ENCODE measurements at places on chromosomes 13 and 19. TPM values are rescaled to one million over a fixed set of nuclear protein-coding genes. Genes with fewer than 3 reads are reported as not detected.

The SGTA gene
- 37.1 TPM for total RNA-seq

- no peaks in the 10 kb centered on the region for H3K4me1 ChIP-seq
- no peaks in the 10 kb centered on the region for H3K27me3 ChIP-seq
- H3K36me3 ChIP-seq: no peaks in the 10 kb centered on the region
- DNase-seq: no peak
These were observed 54.5 kb downstream of the NUFIP1 start for GRCh38 chr13:44934724-44935123.

DNA sequence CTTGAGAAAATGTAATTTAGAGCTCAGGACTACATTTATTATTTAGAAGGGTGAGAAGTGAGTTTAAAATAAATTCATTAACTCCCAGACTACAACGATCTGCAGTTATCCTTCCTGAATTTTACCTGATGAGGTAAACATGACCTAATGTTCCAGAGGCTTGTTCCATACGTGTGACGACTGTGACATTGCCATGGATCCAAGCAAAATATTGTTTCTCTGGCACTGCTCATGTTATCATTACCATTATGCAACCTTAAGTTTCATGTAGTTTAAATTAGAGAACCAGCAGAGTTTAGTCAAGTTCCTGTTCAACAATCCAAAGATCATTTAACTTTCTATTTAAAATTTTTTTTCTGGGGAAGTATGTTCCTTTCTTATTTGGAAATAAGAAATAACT lies 279.6 kb downstream of the KLF5 start:
- H3K27me3 ChIP-seq: no peaks in the 10 kb centered on the region
- no peaks in the 10 kb centered on the region for H3K4me1 ChIP-seq
- no peak overlapping the region for H3K4me3 ChIP-seq
- H3K36me3 ChIP-seq: no peaks in the 10 kb centered on the region

DNA sequence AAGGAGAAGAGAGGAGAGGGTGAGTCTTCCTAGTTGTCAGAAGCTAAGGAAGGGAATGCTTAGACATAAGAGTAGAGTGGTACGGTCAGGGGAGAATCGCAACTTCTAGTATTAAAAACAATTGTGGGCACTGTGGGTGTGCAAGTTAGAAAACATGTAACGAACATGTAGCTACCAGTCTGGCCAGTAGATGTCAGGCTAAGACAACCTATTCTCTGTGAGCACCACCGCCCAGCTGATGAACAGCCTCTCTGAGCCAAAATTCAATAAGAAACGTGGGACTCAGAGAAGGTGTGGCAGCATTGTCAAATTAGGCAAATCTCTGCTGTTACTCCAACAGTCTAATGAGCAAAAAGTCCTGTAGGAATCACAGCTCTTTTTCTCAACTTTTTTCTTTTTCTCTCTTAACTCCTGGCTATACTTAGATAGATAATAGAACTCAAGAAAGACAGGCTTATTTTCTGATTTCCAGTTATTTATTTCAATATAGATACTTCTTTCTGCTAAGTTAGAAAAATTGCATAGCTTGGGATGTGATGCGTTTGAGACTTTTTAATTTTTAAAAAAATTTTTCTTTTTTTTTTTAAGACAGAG lies 186.2 kb downstream of the USP12 start:
- no peaks in the 10 kb centered on the region for H3K27me3 ChIP-seq
- peak; percentile 73 for DNase-seq
- no peaks in the 10 kb centered on the region for H3K36me3 ChIP-seq
- no peak overlapping the region for H3K4me3 ChIP-seq

GRCh38 chr13:102678339-102679107 lies 16.3 kb downstream of the METTL21C start:
- DNase-seq: no peak
- H3K36me3 ChIP-seq: peaks cover 3% of the 10 kb centered on the region
- no peaks in the 10 kb centered on the region for H3K4me1 ChIP-seq
- no peaks in the 10 kb centered on the region for H3K27me3 ChIP-seq
- H3K27ac ChIP-seq: no peak overlapping the region

DNA sequence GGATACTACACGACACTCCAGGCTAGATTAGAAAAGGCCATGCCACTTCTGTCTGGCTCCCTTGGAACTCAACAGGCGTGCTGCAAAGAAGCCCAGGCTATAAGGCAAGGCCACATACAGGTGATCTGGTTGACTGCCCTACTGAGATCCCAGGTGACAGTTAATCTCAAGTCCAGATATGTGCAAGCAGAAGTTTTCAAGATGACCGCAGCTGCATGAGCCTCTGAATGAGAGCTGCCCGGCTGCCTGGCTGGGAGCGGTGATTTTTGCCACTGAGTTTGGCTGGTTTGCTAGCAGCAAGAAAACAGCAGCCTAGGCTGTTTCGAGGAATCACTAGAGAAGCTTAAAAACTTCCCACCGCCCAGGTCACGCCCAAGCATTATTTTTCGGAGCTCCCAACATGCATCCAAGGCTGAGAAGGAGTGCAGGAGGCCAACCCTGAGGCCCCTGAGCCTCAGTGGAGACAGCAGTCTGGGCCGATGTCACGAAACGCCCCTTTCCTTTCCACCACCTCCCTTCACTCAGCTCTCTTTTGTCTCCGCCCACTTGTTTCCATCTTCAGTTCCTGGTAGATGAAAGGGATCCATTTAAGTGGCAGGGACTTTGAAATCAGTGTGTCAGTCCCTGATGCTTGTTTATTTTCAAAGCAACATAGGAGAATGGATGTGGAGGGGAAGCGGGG lies 14.0 kb upstream of the URI1 start:
- no peak overlapping the region for H3K27ac ChIP-seq
- H3K27me3 ChIP-seq: no peaks in the 10 kb centered on the region
- no peaks in the 10 kb centered on the region for H3K36me3 ChIP-seq
- H3K4me3 ChIP-seq: no peak overlapping the region
- DNase-seq: no peak

The FSD1 gene
- total RNA-seq: not detected

The INAFM1 gene
- 2.2 TPM for total RNA-seq

DNA sequence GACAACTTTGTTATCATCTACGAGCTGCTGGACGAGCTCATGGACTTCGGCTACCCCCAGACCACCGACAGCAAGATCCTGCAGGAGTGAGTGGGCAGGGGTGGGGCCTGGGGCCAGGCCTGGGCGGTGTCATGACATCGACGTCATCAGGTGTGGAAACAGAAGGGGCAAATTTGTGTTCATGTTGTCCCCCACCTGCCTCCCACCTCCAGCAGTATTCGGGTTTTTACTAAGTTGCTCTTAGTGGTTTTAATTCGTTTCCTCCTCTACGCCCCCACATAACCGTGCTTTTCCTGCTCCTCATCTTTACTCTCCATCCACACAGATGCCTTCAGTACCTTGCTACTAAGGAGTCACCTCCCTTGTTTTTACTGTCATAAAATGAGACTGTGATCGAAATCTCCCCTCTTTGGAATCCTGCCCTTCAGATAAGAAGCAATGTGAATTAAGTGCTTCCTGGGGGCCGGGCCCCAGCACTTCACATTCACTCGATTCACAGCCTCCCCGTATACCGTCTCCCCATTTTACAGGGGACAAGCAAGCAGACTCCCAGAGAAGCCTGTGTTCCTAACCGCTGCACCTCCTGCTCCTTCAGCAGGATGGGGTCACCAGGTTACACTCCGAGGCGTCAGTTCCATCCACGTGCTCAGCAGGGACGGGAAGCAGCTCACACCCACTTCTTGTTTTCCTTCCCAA lies 10.5 kb downstream of the AP1M1 start:
- no peak overlapping the region for H3K27ac ChIP-seq
- H3K4me3 ChIP-seq: no peak overlapping the region
- H3K36me3 ChIP-seq: peaks cover 5% of the 10 kb centered on the region
- H3K4me1 ChIP-seq: peaks cover 36% of the 10 kb centered on the region
- no peaks in the 10 kb centered on the region for H3K27me3 ChIP-seq

GRCh38 chr13:24505256-24505655 lies 7.3 kb downstream of the PARP4 start:
- no peak overlapping the region for H3K4me3 ChIP-seq
- H3K4me1 ChIP-seq: peaks cover 18% of the 10 kb centered on the region
- H3K27me3 ChIP-seq: no peaks in the 10 kb centered on the region
- no peak overlapping the region for H3K27ac ChIP-seq

The APBA3 gene
- 10.7 TPM for total RNA-seq

- DNase-seq: no peak
- no peaks in the 10 kb centered on the region for H3K4me1 ChIP-seq
- H3K27ac ChIP-seq: no peak overlapping the region
- H3K27me3 ChIP-seq: no peaks in the 10 kb centered on the region
- H3K36me3 ChIP-seq: no peaks in the 10 kb centered on the region
- no peak overlapping the region for H3K4me3 ChIP-seq
These were observed 8.1 kb upstream of the ADGRE2 start for GRCh38 chr19:14786421-14786851.

- H3K4me1 ChIP-seq: no peaks in the 10 kb centered on the region
- DNase-seq: no peak
- H3K4me3 ChIP-seq: no peak overlapping the region
- H3K36me3 ChIP-seq: peaks cover 6% of the 10 kb centered on the region
- no peak overlapping the region for H3K27ac ChIP-seq
These were observed 47.4 kb downstream of the BBC3 start for GRCh38 chr19:47183601-47184000.

DNA sequence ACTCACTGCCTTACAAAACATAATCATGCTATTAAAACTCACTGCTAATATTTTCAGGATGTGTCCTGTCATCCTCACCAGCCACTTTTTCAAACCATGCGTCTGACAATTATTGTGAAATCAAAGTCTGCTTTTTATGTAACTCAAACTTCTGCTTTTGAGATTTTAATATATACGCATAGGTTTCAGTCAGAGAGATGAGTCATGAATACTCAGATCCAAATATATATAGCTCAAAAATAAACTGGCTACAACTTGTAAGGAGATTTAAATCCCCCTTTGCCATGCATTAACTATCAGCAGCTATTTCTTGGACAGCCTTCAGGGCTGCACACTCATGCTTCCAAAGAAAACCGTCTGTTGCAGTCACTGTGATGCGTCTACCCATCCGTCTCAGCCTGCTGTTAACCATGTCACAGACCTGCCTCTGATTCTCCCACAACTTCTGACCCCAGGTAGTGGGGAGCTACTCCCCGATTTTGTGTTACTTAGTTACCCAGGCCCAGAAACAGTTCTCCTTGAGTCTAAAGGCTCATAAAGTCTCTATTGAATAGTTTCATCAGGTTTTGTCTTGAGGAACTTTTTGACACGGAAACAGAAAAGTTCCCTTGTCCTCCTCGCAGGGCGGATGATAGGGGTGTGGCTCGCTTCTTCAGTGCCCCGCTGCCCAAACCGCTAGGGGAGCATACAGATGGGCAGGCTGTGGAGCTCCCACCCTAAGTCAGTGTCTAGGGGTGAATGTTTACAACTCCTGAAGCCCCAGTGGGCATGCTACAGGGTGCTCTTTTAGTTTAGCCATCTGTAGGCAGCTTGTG lies 33.8 kb upstream of the SGCG start:
- no peaks in the 10 kb centered on the region for H3K27me3 ChIP-seq
- H3K4me3 ChIP-seq: no peak overlapping the region
- no peaks in the 10 kb centered on the region for H3K4me1 ChIP-seq
- no peaks in the 10 kb centered on the region for H3K36me3 ChIP-seq
- DNase-seq: no peak
- H3K27ac ChIP-seq: no peak overlapping the region

DNA sequence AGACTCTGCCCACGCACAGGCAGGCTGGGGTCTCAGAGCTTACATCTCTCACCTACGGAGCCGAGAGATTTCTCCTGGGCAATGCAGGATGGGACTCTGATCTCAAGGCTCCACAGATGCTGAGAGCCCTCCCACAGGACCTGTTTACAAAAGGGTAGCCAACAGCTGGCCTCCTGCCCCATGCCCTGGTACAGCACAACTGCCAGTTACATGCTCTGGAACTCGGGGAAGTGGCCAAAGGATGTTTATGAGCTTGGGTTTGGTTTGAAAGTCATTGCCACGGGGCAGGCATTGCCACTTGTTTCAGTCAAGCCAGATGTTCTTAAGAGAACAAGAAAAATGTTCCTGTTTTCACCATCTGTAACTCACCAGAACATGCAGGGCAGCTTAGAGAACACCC lies 3.5 kb downstream of the DHRS12 start:
- H3K4me3 ChIP-seq: no peak overlapping the region
- peak; percentile 93 for DNase-seq
- H3K4me1 ChIP-seq: peaks cover 34% of the 10 kb centered on the region
- H3K27ac ChIP-seq: no peak overlapping the region

- DNase-seq: no peak
- H3K27me3 ChIP-seq: no peaks in the 10 kb centered on the region
- H3K36me3 ChIP-seq: peaks cover 2% of the 10 kb centered on the region
- peak overlapping the region; percentile 93 for H3K27ac ChIP-seq
These were observed 1.4 kb downstream of the ECH1 start for GRCh38 chr19:38830039-38830733.

The TMEM272 gene
- total RNA-seq: 0.06 TPM

- H3K27me3 ChIP-seq: no peaks in the 10 kb centered on the region
- DNase-seq: no peak
- H3K27ac ChIP-seq: no peak overlapping the region
- no peaks in the 10 kb centered on the region for H3K4me1 ChIP-seq
- H3K4me3 ChIP-seq: no peak overlapping the region
These were observed 6.5 kb downstream of the R3HDM4 start for GRCh38 chr19:906480-906879.

The SLC5A5 gene
- not detected for total RNA-seq

The GRIN3B gene
- total RNA-seq: 0.06 TPM

- no peak overlapping the region for H3K27ac ChIP-seq
- DNase-seq: no peak
- no peaks in the 10 kb centered on the region for H3K4me1 ChIP-seq
- no peaks in the 10 kb centered on the region for H3K36me3 ChIP-seq
These were observed 897 bp downstream of the C19orf33 start for GRCh38 chr19:38304866-38305429.

The KCNN1 gene
- not detected for total RNA-seq

The ZNF575 gene
- 0.90 TPM for total RNA-seq

DNA sequence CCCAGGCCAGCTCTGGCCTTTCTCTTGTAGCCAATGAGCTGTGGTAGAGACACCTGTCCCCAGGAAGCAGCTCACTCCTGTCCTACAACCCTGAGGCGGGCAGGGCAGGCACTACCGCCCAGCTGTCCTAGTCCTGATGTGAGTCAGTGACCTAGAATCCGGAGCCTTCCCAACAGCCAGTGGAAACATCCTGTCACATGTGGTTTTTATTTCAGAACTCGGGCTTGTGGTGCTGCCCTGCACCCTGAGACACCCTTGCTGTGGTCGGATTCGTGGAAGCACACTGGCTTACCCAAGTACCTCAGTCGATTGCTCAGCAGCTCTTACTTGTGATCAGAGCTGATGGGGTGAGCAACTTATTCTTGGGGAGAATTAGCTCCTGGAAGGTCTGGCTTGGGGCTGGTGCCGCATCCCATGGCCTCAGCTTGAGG lies 83.6 kb upstream of the ARHGEF7 start:
- no peaks in the 10 kb centered on the region for H3K27me3 ChIP-seq
- no peak overlapping the region for H3K27ac ChIP-seq
- no peak for DNase-seq

DNA sequence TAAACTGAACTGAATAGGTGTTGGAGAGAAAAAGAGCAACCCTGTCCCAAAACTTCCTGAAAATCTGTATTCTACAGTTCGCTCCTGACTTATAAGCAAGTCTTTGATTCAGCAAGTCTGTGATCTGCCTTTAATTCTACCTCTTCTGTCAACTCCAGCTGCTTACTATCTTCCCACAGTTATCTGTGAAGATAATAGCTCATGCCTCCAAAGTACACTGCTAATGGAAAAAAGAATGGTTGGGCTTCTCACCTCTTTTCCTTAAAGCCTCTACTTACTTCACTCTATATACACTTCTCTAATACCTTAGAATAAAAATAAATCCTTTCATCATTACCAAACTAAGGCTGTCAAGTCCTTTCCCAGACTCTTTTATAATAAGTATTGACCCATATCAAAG lies 391.5 kb upstream of the MIR17HG start:
- no peaks in the 10 kb centered on the region for H3K36me3 ChIP-seq
- no peak for DNase-seq
- H3K27me3 ChIP-seq: no peaks in the 10 kb centered on the region

- no peak for DNase-seq
- H3K27me3 ChIP-seq: no peaks in the 10 kb centered on the region
- H3K4me3 ChIP-seq: no peak overlapping the region
- H3K4me1 ChIP-seq: no peaks in the 10 kb centered on the region
These were observed 205.1 kb upstream of the TSHZ3 start for GRCh38 chr19:31554360-31554759.

Data from right lobe of liver (tissue), 6 donors.